Endothelial cell of umbilical vein (primary cell): ENCODE measurements at places on chromosomes 7 and 10. TPM values are rescaled to one million over a fixed set of nuclear protein-coding genes. Genes with fewer than 3 reads are reported as not detected.

DNA sequence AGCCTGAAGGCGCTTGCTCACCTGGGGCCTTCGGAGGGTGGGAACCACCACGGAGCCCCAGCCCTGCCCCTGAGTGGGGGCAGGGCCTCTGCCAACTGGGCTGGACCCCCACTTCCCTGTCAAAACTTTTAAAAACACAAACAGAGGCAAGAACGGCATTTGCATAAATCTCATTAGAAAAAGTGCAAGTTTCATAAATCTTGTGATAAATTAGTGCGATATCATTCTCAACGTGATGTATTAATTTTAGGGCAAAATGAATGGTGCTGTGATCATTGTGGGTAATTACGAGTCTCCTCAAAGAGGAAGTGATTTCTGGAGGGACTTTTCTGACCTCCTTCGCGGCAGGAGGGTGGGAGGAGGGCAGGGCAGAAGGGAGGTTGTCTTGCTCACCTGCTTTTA lies 98.3 kb downstream of the CDH23 start:
- DNase-seq = no peak

DNA sequence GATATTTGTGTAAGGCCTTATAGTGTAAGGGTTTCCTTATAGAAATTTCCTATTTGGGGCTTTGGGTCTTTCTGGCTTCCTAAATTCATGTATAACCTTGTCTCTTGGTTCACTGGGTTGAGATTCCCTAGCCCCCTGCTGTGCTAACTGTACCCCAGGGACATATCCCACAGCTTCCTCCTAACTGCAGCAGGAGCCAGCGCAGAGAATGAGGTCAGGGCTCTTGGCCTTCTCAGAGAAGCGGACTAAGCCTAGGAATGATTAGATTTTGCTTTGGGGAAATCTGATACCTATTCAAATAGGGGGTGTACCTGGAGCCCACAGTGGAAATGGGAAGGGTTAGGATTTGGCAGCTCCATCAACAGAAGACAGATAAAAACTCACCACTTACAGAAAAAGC lies 138.1 kb upstream of the EFCAB10 start:
- DNase-seq = no peak

DNA sequence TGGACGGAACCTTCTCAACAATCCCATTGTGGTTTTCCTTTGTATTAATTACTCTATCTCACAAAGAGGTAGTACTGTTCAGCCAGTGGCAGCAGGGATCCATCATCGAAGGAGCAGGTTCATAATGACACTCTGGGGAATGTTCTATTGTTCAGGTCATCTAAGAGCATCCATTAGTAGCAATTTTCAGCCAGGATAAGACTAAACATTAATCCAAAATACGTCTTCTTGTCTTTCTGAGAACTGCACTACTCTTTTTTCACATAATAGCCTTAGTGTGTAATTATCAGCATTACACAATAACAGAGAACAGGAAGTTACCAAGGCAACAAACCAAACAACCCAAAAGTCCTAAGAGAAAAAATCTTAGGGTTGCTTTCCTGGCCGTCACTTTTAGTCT lies 259.5 kb upstream of the VWC2 start:
- no peak for DNase-seq

GRCh38 chr7:54180796-54181195 lies 361.4 kb upstream of the VSTM2A start:
- DNase-seq = no peak

GRCh38 chr10:59287587-59288255 lies 74.6 kb downstream of the FAM13C start:
- no peak for DNase-seq

GRCh38 chr7:101558742-101559325 lies 70.3 kb downstream of the MYL10 start:
- no peak for DNase-seq

DNA sequence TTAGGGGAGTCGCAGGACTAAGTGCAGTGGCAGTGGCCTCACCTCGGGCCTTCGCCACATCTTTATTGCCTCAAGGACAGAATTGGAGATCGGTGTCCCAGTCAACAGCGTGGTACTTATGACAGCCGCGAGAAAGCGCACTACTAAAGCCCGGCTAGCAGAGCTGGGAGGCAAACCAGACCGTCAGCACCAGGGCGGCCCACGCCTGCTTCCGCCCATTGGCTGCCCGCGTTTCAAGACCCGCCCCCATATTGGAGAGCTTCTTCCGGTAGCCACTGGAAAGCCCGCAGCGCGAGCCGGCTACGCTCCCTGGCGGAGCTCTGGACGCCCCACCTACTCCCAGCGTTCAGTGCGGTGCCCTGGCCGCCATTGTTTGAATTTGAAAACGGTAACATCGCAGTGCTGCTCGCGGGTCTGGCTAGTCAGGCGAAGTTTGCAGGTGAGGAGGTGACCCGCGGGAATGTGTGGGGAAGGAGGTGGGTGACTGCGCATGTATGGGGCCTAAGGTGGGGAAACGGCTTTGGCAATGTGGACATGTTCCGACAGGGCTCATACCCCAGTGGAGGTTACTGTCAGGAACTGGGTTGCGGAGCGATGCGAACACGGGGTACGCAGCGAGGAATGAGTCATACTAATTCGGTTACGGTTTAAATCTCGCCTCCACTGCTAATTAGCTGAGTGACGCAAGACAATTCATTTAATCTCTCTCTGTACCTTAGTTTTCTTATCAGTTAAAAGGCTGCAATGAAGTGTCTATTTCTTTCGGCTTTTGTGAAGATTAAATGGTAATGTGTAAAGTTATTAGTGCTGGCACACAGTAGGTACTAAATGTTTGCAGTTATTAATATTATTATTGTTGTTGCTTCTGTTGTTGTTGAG lies at the start of gene KIF20B:
Gene KIF20B (plus strand): TSS at position 349 of the 879 bp plus-strand sequence. CDS start 3,705 bp downstream, outside the sequence.
- DNase-seq = peak; percentile 98

DNA sequence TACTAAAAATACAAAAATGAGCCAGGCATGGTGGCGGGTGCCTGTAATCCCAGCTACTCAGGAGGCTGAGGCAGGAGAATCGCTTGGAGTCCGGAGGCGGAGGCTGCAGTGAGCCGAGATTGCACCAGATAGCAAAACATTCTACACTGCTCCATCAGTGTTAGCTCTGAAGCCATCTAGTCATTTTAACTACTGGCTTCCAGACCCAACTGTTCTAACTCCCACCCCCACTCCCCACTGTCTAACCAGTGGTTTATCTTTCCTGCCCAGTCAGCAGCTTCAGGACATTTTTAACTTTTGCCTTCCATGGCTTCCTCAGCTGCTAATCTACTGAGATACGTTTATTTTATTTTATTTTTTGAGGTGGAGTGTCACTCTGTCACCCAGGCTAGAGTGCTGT lies 6.2 kb upstream of the FRAT1 start:
- no peak for DNase-seq

- DNase-seq = no peak
Observed at GRCh38 chr7:157925383-157925875, 588.6 kb downstream of the DNAJB6 start.

The PKD2L1 gene
- total RNA-seq = not detected in 2 replicates

The CALML5 gene
- not detected in 2 replicates for total RNA-seq
